Activated T-helper 1 cell treated with anti-CD3 and anti-CD28 coated beads, Interleukin-2, amount 50 U/mL, for 16 hours (primary cell): ENCODE measurements at places on chromosomes 11 and 22.

DNA sequence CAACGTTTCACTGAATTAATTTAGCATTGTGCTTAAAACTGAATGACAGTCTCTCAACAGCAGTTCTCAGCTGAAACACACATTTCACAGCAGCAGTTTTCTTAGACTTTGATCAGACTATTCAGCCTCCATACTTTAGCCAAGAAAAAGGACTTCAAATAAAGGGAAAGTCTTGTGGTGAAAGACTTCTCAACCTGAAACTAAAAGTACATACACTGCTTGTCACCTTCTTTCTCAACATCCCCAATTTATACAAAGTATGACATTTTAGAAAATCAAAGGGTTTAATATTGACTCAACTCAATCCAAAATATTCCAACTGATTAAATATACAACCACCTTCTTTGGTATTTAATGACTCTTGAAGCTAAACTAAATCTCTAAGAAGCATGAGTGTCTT is 419.0 kb downstream of the LRRC4C start:
- DNase-seq: no peak

DNA sequence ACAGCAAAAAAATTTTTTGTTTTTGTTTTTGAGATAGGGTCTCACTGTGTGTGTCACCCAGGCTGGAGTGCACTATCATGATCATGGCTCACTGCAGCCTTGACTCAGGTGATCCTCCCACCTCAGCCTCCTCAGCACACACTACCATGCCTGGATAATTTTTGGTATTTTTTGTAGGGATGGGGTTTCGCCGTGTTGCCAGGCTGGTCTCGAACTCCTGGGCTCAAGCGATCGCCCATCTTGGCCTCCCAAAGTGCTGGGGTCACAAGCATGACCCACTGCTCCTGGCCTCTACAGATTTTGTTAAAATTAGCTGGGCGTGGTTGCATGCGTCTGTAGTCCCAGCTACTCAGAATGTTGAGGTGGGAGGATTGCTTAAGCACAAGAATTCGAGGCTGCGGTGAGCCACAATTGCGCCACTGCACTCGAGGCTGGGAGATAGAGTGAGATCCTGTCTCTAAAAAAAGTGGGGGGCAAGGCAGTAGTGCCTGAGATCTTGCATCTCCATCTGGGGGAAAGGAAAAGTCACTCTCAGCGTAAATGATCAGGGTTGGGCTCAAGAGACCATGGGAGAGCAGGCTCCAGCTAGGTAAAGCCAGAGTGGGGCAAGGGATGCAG is 10.6 kb upstream of the DGKZ start:
- DNase-seq: no peak

GRCh38 chr11:14784230-14784629 is 107.8 kb downstream of the CYP2R1 start:
- no peak for DNase-seq

GRCh38 chr11:490186-490929 is 16.7 kb downstream of the RNH1 start:
- DNase-seq: no peak

DNA sequence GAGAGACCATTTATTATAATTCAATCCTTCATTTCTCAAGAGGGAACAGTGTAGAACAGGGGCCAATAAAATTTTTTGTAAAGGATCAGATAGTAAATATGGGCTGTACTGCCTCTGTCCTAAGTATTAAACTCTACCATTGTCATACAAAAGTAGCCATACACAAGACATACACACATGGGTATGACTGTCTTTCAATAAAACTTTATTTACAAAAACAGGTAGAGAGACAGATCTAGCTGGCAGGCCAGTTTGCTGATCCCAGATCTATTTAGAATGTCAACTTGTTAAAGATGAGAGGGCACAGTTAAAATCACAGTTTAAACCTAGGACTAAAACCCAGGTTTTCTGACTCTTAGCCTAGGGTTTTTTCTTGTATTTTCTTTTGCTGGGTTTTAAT is 16.7 kb downstream of the TRAF6 start:
- no peak for DNase-seq

GRCh38 chr22:41447435-41448188 is 1.0 kb upstream of the TOB2 start:
- DNase-seq: peak; percentile 20

GRCh38 chr11:19887842-19888241 is 175.2 kb downstream of the NAV2 start:
- no peak for DNase-seq

GRCh38 chr11:77201991-77202841 is 74.2 kb downstream of the MYO7A start:
- no peak for DNase-seq

- no peak for DNase-seq
Measured at GRCh38 chr11:120334894-120335462, 1.2 kb upstream of the ARHGEF12 start.

DNA sequence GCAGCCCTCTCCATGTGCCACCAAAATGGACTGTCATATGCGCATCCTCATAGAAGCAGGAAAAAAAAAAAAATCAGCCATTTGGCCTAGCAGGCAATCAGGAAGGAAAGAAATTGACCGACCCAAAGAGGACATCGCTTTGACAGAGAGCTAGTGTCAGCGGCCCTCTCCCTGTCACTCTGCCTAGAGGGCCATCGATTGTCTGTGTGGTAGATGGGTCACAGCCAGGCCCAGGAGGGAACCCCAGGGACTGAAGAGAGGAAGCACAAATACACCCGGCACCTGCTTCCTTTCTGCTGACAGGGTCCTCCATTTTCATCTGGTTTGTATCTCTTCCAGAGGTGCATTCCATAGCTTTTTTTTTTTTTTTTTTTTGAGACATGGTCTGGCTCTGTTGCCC is 21.8 kb downstream of the VPS37C start:
- no peak for DNase-seq

GRCh38 chr11:124211321-124211720 is 28.2 kb downstream of the OR10D3 start:
- no peak for DNase-seq

- no peak for DNase-seq
Measured at GRCh38 chr11:77967121-77967520, 27.3 kb downstream of the INTS4 start.

DNA sequence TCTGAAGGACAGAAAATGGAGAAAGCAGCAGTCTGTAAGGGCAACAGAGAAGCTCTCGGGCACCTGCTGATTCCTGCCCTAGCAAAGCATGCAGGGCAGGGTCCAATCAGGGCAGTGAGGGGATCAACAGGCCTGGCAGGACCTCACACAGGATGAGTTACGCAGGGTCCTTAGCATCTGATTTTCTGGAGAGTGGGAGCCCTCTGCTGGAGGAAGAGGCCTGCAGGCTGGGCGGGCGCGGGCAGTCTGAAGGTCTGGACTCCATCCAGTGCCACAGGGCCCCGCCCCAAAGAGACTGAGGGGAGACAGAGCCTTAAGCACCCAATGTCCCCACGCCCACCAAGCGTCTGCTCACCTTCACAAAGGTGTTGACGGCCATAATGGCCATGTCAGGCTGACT is 28.9 kb downstream of the AP1B1 start:
- no peak for DNase-seq

- DNase-seq: no peak
Measured at GRCh38 chr11:44488165-44488965, 77.1 kb upstream of the CD82 start.

DNA sequence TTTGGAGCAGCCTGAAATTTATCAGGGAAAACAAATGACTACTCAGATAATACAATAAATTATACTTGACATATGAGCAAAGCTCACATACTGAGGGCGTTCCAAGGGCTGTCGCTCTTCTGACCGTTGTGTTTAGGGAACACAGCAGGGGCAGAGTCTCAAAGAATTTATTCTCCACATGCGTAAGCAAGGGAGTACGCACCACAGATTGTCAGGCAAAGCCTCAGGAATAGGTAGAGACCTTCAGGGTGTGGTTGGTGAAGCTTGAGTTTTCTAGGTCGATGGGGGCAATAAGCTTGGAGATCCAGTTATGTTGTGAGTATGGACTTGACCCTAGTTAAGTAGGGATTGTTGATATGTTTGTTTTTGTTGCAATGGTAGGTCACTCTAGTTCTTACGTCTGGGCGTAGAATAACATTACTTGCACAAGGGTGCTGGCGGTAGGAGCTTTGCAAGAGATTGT is 830 bp downstream of the ACAT1 start:
- DNase-seq: no peak

GRCh38 chr22:49140911-49141665 is 686.6 kb downstream of the BRD1 start:
- no peak for DNase-seq

DNA sequence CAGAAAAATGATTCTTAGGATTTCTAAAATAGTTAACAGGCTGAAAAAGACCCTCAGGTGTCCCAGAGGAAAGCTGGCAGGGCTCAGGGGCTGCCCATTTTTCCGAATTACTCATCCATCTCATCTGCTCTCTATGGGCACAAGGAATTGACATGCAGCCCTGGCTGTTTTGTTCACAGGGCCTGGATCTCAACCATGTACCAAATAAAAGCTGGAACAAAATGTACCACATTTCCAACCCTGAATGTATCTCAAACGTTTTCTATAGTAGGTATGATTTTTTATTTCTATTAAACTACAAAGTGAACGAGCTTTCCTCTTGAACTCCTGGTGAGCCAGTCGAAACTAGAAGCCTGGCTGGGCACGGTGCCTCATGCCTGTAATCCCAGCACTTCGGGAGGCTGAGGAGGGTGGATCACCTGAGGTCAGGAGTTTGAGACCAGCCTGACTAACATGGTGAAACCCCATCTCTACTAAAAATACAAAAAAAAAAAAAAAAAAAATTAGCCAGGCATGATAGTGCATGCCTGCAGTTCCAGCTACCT is 43.8 kb upstream of the RASD2 start:
- no peak for DNase-seq

- no peak for DNase-seq
Measured at GRCh38 chr11:133403900-133404299, 128.4 kb downstream of the OPCML start.

DNA sequence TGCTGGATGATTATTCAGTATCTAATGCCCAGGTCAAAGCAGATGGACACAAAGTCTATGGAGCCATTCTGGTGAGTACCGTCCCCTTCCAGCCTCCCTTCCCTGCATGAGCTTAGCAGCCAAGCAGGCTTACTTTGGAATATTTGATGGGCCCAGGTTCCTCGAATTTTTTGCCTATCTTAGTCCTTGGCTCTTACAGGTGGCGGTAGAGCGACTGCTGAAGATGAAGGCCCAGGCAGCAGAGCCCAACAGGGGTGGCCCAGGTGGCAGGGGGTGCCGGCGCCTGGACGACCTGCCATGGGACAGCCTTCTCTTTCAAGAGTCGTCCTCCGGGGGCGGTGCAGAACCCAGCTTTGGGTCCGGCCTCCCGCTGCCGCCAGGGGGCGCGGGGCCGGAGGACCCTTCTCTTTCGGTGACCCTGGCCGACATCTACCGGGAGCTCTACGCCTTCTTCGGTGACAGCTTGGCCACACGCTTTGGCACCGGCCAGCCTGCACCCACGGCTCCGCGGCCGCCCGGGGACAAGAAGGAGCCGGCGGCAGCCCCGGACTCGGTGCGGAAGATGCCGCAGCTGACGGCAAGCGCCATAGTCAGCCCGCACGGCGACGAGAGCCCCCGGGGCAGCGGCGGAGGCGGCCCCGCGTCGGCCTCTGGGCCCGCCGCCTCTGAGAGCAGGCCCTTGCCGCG is 741 bp upstream of the TMEM179B start:
- DNase-seq: peak; percentile 73

GRCh38 chr11:60241786-60242185 is 1.2 kb downstream of the MS4A4E start:
- no peak for DNase-seq

- no peak for DNase-seq
Measured at GRCh38 chr11:71420455-71421241, 27.5 kb downstream of the DHCR7 start.

- no peak for DNase-seq
Measured at GRCh38 chr22:46569848-46570695, 32.7 kb upstream of the CELSR1 start.

GRCh38 chr11:96113193-96113681 is 189.3 kb upstream of the MTMR2 start:
- DNase-seq: no peak

DNA sequence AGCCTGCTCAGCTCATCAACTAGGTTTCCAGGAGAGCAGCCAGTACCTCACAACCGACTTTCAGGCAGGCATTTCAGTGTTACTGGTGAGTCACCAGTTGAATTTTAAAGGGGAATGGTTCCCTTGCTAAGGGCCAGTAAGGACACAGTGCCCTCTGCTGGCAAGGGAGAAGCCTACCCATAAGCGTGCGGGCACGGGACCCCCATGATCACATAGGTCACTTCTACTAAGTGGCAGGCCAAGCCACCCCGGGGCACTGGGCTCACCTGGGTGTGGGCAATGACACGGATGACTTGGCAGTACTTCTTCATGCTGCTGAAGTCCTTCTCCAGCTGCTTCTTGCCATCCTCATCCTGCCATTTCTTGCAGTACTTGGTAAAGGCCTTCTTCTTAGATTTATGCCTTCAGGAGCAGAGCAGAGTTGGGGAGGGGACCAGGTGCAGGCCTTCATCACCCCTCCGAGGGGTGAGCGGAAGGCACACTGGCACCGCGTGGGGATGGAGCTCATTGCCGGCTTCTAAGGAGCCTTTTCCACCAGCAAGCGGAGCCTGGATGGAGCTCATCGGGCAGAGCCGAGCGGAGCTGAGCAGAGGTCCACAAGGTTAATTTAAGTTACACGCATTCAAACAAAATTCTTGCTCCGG is 2.9 kb downstream of the RPL3 start:
- DNase-seq: peak; percentile 52

- DNase-seq: no peak
Measured at GRCh38 chr11:106172386-106172991, 95.0 kb downstream of the AASDHPPT start.

- DNase-seq: no peak
Measured at GRCh38 chr11:11988099-11988651, 20.3 kb downstream of the DKK3 start.

- DNase-seq: no peak
Measured at GRCh38 chr11:9571071-9571762, 2.3 kb upstream of the WEE1 start.

DNA sequence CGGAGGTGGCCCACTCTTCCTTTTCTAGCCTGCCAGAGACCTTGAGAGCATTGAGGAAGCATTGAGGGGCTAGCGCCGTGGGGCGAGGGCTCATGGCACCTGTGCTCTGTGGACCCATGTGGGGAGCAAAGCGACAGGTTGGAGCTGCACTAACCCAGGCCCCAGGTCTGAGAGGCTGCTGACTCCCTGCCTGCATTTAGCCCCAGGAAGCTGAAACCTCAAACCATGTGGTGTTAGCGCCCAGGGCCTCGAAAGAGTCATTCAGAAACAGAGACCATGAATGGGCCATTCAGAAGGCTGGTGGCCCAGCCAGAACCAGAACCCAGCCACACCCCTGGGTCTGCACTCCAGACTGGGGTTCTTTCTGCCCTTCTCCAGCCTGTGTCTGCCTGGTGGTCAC is 88.6 kb downstream of the BCR start:
- no peak for DNase-seq

DNA sequence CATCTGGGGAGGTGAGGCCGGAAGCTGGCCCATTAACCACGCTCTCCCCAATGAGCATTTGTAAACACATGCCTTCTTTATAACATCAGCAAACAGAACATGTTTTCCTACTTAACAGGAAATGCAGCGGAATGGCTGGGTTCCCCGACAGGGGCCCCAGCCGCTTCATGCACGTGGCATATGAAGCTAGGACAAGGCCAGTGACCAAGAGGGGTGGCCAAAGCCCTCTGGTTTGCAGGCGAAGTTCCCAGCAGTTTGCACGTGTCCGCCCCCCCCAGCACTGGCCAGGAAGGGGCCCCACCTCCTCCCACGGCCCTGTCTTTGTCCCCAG is 38.7 kb upstream of the LINC01488 start:
- no peak for DNase-seq
